Stimulated activated CD4-positive, alpha-beta T cell treated with anti-CD3 and anti-CD28 coated beads, TNF-alpha, amount 100 ng/mL, for 1 hour (primary cell): ENCODE measurements at places on chromosomes 7 and 10.

- no peak for DNase-seq
Observed at GRCh38 chr10:77236700-77237099, 400.9 kb downstream of the KCNMA1 start.

GRCh38 chr7:16399265-16399831 is 22.0 kb downstream of the CRPPA start:
- no peak for DNase-seq

DNA sequence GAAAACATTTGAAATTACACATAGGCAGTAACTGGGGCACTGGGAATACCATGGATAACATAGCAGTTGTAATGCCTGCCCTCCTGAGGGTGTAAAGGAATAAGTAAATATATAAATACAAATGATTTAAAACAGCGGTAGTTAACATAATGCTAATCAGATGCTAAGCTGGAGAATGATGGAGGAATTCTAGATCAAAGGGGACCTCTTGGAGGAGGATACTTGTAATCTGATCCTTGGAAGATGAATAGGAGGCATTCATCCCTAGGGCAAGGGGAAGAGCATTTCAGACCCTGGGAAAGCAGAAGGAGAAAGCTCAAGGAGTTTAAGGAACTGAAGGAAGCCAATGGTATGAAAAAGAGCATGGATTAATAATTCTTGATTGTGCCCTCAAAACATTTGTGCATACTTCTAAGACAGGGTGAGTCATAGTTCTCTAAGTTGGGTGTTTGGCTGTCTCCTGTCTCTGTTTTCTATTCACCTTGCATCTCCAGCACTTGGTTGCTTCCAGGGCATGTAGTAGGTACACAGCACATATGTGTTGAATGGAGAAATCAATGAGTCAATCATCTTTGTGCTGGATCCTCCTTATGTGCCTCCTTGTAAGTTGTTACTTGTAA is 54.8 kb upstream of the PLPP4 start:
- no peak for DNase-seq

GRCh38 chr7:105218215-105218614 is 170.5 kb downstream of the SRPK2 start:
- DNase-seq = no peak

DNA sequence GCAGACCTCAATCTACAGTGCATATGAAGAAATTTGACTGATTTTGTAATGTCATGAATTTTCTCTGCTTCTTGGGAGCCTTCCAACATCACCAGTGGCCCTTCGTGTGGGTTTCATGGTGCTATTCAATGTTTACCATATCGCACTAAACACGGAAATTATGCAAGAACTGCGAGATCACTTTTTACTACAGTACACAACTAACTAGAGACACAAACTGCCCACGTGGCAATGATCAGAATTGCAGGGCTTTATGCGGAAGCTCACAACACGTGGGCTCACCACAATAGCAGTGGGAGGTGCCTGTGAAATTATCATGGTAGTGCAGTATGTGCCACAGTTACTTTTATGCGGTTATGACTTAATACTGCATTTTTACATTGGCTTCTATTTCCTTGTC is 449.7 kb upstream of the KLF6 start:
- DNase-seq = no peak

GRCh38 chr7:102451371-102452054 is 13.2 kb downstream of the ALKBH4 start:
- DNase-seq = no peak

GRCh38 chr10:60314069-60314940 is 75.4 kb downstream of the ANK3 start:
- no peak for DNase-seq
